ENCODE measurements at places on chromosomes 6 and 20. TPM values are rescaled to one million over a fixed set of nuclear protein-coding genes. Genes with fewer than 3 reads are reported as not detected.

Gene OR5V1
- not detected for polyA plus RNA-seq

Gene LBP
- polyA plus RNA-seq: 0.84 TPM

Gene HBS1L
- 28.7 TPM for polyA plus RNA-seq

Gene C4B
- polyA plus RNA-seq: 41.2 TPM

Gene CNR1
- 0.41 TPM for polyA plus RNA-seq

Gene GSTA2
- not detected for polyA plus RNA-seq

DNA sequence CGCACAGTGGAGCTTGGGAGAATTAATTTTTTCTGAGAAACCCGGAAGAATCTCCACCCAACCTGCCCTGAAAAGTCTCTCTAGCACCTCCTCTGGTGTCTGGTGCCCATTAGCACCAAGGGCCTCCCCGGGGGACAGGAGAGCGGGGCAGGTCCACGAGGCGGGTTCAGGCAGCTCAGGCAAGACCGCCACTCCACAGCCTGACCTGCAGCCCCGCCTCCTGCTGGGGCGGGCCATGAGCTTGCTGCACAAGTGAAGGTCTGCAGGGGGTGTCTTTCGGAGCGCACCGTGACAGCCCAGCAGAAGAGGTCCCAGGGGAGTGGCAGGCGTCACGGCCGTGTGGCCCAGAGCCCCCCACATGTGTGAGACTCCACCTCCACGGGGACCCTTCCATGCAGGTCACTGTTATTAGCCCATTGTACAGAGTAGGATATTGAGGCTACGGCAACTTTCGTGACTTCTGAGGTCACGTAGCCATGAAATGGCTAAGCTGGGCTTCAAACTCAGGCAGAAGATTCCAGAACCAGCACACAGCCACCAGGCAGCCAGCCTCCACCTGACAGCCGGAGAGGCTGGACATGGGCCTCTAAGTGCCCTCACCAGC lies 63.9 kb upstream of the SLCO4A1 start:
- DNase-seq: no peak

GRCh38 chr6:113219783-113220182 lies 637.4 kb upstream of the MARCKS start:
- no peak for DNase-seq

- no peak for DNase-seq
Observed at GRCh38 chr6:158233214-158233795, 65.2 kb downstream of the GTF2H5 start.

- DNase-seq: no peak
Observed at GRCh38 chr6:169086020-169086419, 167.6 kb downstream of the THBS2 start.

DNA sequence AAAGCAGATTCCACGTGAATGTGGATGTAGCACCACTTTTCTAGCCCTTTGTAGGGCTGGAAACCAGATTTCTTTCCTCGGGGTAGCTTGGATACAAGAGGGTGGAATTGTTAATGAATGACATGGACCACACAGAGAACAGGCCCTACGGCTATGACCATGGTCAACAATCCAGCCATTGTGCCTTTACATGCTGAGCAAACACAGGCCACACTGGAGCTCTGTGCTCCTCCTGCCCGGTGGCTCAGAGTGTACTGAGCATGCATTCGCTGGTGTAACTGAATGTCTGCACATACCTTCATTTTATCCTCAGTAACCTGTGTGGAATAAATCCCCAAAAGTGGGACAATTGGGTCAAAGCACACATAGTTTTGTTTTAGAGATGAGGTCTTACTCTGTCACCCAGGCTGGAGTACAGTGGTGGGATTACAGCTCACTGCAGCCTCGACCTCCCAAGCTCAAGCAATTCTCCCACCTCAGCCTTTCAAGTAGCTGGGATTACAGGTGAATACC lies 32.8 kb downstream of the LRP11 start:
- DNase-seq: no peak

DNA sequence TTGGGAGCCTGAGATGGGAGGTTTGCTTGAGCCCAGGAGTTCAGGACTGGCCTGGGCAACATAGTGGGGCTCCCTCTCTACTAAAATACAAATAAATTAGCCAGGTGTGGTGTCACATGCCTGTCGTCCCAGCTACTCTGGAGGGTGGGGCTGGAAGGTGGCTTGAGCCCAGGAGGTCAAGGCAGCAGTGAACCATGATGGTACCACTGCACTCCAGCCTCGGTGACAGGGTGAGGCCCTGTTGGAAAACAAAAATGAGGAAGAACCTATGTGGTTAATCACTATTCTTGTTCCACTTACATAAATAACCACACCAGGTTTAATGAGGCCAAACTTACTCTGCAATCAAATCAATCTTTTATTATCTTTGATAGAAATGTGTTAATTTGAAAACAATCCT lies 5.4 kb downstream of the PPDPF start:
- no peak for DNase-seq

DNA sequence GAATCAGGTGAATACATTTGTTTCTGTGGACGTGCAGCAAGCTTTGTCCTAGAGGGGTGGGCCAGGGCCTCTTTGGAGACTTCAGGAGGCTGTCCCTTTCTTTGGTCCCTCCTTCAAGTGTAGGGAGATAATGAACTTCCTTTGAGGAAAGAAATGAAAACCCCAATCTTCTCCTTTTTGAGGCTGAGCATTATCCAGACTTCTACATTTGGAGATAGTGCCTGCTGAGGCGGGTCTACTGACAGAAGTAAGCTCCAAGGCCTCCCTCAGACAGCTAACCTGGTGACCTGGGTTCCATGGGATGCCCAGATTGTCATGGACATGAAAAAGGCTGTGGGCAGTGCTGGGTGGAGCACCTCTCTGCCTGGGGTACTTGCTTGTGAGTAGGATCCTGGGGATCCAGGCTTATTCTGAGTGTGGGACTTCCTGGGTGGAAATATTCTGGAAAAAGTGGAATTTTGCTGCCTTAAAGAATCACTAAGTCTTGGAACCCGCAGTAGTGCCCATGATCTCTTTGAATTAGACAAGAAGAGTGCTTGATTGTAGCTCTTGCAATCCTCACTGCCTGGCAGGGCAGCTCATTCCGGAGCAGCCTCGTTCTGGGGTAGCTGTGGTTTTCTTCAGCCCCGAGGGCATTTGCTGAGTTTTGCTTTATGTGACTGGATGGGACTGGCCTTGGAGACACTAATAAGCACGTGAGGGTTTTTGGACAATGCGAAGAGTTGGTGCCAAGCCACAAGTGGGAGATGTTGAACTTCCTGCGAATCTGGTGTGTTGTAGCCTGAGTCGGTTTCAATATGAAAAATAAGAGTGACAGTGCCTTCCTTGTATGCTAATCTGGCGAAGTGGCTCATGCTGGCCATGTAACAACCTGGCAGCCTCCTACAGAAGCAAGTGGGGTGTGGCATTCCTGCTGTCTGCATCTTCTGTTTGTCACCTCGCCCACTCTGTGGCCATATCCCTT lies 28.1 kb downstream of the SNRNP48 start:
- DNase-seq: no peak

GRCh38 chr6:132742495-132742894 lies 15.2 kb downstream of the VNN2 start:
- DNase-seq: no peak

DNA sequence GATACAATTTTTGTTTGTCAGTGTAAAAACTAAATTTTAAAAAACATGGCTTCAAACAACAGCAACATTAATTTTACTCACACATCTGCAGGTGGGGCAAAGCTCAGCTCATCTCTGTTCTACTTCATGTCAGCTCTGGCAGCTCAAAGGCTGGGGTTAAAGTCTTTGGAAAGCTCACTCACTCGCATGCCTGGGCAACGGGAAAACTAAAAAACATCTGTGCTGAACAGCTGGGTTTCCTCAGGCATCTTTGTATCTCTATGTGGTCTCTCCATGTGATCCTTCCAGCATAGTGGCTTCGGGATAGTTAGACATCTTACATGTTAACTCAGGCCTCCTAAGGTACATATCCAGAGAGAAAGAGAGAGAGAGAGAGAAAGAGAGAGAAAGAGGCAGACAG lies 499.6 kb downstream of the RFPL4B start:
- no peak for DNase-seq

DNA sequence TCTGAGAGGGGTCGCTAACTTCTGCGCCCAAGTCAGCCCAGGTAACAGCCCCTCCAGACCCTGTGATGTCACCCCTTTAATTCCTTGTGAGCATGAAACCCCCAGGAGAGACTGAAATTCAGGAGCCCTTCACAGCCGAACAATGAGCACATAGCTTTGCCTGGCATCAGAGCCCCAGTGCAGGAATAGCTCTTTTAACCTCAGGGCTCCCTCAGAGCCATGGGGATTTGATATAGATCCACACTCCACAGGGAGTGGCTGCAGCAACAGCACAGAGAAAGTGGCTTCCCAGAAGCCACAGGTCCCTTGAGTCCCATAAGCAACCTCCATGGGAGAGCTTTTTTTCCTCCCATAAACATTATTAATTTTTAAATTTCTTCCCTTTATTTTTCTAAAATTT lies 150.0 kb upstream of the MARCKS start:
- DNase-seq: no peak

GRCh38 chr6:11058406-11058805 lies 14.3 kb upstream of the ELOVL2 start:
- no peak for DNase-seq

GRCh38 chr20:24831232-24831631 lies 117.8 kb upstream of the CST7 start:
- no peak for DNase-seq

DNA sequence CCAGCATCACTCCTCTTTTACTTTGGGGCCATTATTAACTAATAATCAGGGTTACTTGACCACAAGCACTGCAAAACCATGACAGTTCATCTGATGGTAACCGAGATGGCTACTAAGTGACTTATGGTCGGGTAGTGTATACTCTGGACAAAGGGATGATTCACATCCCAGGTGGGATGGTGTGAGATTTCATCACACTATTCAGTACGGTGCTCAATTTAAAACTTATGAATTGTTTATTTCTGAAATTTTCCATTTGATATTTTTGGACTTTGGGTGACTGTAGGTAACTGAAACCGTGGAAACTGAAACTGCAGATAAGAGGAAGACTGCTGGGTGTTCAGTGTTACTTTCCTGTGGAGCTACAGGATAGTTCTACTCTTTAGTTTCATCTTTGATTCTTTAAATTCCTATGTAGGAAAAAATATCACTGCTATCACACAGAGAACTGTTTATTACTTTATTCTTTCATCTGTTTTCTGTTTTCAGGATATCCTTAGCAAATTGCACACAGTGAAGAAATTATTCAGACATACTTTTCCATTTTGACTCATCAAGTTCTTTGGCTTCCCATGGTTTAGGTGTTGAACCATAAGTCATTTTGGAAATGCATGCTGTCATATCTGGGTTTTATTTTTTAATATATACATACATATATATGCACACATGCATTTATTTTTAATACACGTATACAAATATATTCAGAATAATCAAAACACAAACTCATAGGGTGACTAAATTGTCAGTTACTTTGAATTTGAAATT lies 59.1 kb upstream of the C20orf144 start:
- DNase-seq: no peak

DNA sequence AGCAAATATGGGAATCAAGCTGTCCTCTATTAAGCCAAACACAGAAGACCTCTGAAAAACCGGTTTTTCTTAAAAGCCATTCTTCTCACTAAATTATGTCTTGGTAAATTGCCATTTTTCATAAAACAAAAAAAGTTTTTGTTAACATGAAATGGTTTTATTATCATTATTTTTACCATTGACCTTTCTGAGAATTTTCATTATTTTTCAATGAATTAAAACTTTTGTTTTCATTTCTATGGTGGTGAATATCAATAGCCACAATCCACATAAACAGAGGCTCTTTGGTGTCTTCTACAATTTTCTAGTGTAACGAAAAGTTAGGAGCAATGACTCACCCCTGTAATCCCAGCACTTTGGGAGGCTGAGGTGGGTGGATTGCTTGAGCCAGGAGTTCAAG lies 2.1 kb downstream of the SF3B5 start:
- no peak for DNase-seq

DNA sequence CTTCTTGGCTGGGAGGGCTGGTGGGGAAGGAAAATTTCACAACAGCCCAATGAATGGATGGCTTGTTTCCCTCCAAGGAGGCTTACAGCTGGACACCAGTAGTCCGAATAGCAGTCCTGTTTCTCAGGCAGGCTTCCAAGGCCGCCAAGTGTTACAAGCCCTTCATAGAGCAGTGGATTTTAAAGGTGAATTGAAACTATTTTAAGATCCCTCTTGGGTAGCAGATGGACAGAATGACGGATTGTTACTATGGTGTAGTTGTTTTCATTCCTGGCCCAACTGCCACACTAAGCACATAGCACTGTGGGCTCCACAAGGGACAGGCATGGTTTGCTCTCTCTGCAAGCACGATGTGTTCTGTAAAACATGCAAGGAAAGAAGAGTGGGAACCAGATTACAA lies 203.3 kb upstream of the TAB2 start:
- DNase-seq: peak; percentile 75
